CD4-positive, alpha-beta memory T cell (primary cell): ENCODE measurements at places on chromosomes 13 and 19.

GRCh38 chr13:44416301-44416700 is 42.7 kb downstream of the SERP2 start:
- no peaks in the 10 kb centered on the region for H3K27me3 ChIP-seq
- no peaks in the 10 kb centered on the region for H3K36me3 ChIP-seq
- no peak overlapping the region for H3K4me3 ChIP-seq
- H3K4me1 ChIP-seq = no peaks in the 10 kb centered on the region

- no peak overlapping the region for H3K27ac ChIP-seq
- no peak for DNase-seq
- H3K4me3 ChIP-seq = no peak overlapping the region
- no peaks in the 10 kb centered on the region for H3K4me1 ChIP-seq
- no peaks in the 10 kb centered on the region for H3K27me3 ChIP-seq
Observed at GRCh38 chr13:109900320-109900719, 113.9 kb upstream of the IRS2 start.

DNA sequence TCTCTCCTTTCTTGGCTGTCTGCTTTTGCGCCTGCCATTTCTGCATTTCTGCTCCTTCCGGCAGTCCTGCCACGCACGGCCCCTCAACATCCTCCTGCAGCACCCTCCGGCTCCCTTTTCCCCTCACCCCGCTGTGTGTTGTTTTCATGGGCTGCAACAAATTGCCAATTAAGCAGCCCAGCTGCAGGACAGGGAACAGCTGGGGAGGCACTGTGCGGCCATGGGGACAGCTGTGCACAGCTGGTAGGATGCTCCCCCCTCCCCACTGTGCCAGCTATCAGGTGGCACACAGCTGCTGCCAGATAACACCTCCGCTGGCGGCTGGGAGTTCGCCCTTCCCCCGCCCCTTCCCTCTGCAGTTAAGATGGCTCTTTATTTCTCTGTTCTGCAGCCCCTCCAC is 25.4 kb downstream of the LYL1 start:
- no peak overlapping the region for H3K4me3 ChIP-seq
- DNase-seq = no peak
- H3K36me3 ChIP-seq = no peaks in the 10 kb centered on the region
- no peaks in the 10 kb centered on the region for H3K27me3 ChIP-seq

DNA sequence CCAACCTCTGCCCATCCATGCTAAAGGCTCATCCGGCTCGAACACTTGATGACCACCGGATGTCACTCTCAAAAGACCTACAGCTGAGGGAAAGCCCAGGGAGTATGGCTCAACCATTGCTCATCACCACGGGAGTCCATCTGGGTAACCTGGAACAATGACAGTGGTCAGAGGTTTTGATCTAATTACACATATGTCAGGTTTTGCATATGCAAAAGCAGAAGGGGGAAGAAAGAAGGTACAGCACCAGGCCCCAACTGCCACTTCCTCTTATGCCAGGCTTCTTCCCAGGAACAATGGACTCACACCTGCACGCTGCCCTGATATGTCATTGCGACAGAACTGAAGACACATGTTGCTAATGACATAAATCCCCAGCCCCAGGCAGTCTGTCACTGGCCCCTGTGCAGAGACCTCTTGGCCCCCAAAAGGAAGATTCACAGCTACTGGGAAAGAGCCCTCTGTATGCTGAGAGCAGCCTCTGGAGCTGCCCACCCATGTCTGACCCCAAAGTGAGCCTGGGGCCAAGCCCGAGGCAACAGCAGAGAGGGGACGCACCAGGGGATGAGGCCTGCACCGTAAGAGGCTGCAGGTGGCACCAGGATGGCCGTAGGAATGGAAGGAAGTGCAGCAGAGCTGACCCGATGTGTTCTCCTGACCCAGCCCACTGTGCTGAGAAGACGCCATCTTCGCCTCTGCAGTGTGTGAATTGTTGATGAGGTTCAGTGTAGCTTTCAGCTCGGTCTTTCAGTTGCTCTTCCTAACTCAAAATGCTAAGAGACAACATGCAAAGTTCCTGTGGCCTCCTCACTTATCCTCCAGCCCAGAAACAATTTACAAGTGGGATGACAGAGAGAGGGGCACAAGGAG is 26.3 kb downstream of the EPS15L1 start:
- DNase-seq = no peak
- H3K4me1 ChIP-seq = peaks cover 38% of the 10 kb centered on the region
- no peak overlapping the region for H3K27ac ChIP-seq
- H3K27me3 ChIP-seq = no peaks in the 10 kb centered on the region
- no peak overlapping the region for H3K4me3 ChIP-seq
- H3K36me3 ChIP-seq = peaks cover 5% of the 10 kb centered on the region
